Neural crest cell (in vitro differentiated cells): ENCODE measurements at places on chromosomes 13 and 19.
A peak's percentile ranks its signal among the peaks of the same experiment; 100 is the strongest.

DNA sequence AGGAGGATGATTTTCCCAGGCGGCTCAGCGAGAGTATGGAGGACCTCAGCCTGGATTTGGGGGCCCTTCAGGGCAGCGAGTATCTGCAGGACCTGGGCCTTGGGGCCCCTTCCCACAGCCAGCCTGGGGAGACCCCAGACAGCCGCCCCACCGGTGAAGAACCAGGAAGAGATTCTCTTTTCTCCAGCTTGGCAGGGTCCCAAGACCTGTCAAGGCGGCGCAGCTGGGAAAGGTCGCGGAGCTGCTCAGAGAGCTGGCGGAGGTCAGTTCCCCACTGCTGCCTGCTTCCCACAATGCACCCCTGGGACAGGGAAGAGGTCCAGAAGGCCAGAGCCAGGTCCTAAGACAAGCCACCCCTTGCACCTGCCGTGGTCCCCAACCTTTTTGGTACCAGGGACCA lies 24.1 kb downstream of the ARHGEF18 start:
- DNase-seq: no peak

- DNase-seq: peak; percentile 44
Observed at GRCh38 chr19:45526143-45526542, 18.9 kb downstream of the VASP start.

DNA sequence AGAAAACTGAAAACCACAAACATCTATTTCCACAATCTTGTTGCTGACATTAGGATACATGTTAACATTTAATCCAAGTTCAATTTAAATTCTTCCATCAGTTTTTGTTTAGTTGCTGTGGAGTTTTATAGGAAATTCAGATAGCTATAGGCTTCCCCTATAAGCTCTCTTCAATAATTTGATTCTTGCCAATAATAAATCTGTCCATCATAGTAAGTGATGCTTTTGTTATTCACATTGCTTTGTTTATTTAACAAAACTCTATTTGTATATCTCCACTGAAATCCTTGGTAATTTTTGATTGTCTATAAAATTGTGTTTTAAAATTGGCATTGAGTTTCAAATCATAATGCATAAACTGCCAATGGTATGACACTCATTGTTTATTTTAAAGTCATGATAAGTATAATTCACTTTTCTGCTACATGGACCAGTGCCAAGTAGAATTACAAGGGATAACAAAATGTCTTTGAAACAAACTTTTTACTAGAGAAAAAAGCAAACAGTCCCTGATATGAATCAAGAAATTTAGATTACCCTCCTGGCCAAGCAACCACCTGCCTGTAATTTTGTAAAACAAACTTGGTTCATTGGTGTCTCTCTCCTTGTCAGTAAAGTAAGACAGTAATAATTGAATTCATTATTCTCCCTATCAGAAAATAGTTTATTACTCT lies 577.3 kb upstream of the GPC6 start:
- no peak for DNase-seq

DNA sequence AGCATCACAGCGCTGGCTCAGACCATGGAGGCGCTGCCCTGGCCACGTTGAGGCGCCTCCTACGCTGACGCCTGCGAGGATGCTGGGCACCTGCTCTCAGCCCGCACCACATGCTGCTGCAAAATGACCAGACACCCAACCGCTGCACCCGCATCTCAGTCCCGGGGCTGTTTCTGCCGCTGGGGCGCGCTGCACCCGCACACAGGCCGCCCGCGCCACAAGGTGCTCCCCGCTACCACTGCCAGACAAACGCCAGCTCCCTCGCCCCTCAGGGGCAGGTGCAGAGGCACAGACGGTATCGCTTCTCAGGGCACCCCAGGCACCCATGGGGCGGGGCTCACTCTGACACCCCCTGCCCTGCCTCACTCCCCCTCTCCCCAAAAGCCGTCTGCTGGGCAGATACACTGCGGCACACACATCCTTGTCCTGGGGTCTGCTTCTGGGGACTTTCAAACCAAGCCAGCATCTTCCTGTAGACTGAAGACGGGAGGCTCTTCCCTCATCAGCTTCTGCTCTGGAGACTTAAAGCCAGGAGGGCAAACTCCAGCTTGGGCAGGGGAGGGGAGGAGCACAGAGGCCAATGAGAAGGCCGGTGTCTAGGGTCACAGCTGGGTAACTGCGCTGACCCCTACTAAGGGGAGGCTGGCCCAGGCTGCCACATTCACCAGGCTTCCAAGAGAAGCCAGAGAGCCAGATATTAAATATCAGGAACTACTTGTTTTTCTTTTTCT lies 16.3 kb downstream of the CHERP start:
- DNase-seq: no peak

- no peak for DNase-seq
Observed at GRCh38 chr13:27304611-27305010, 34.0 kb downstream of the RASL11A start.

DNA sequence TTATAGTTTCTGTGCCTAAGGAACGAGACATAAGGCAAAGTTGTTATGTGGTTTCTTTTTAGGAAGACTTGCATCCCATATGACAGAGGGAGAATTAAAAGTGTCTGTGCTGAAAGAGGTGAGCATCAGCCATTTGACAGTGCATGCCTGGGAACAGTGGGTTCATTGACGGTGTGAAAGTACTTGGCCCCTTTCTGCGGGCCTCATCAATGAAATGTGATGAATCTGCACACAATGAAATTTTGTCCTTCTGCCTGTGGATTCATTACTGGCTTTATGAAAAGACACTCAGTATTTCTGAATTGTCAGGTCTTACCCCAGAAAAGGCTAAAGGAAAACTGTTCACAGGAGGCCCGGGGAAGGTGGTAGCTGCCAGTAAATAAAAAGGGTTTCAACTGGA lies 295.8 kb downstream of the FOXO1 start:
- DNase-seq: no peak
